Vagina (tissue), 2 donors: ENCODE measurements at places on chromosomes 1 and 21. TPM values are rescaled to one million over a fixed set of nuclear protein-coding genes. Genes with fewer than 3 reads are reported as not detected.

The ALPL gene
- 6.6 TPM for total RNA-seq

The CGN gene
- total RNA-seq: 13.0 TPM

The C1orf87 gene
- not detected for total RNA-seq

The TEDDM1 gene
- total RNA-seq: not detected

The OR2T29 gene
- total RNA-seq: not detected

The CALML6 gene
- 0.49 TPM for total RNA-seq

The SCYL3 gene
- total RNA-seq: 11.8 TPM

The RNF207 gene
- total RNA-seq: 19.4 TPM

The AMY1B gene
- not detected for total RNA-seq

The IVL gene
- total RNA-seq: 169 TPM

GRCh38 chr1:161082996-161083747 lies 6.2 kb downstream of the NECTIN4 start:
- no peaks in the 10 kb centered on the region for H3K4me1 ChIP-seq
- peak overlapping the region; percentile 77 for H3K27ac ChIP-seq
- no peak overlapping the region for H3K4me3 ChIP-seq
- no peaks in the 10 kb centered on the region for H3K27me3 ChIP-seq
- no peaks in the 10 kb centered on the region for H3K36me3 ChIP-seq

DNA sequence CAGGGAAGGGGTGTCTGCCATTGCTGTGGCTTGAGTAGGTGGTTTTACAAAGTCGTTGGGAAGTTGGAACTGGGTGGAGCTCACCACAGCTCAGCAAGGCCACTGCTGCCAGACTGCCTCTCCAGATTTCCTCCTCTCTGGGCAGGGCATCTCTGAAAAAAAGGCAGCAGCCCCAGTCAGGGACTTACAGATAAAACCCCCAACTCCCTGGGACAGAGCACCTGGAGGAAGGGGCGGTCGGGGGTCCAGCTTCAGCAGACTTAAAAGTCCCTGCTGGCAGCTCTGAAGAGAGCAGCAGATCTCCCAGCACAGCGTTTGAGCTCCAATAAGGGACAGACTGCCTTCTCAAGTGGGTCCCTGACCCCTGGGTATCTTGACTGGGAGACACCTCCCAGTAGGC lies 124.2 kb downstream of the LHX8 start:
- no peak for DNase-seq
- H3K36me3 ChIP-seq: no peaks in the 10 kb centered on the region

- no peaks in the 10 kb centered on the region for H3K27me3 ChIP-seq
- H3K4me1 ChIP-seq: peaks cover 28% of the 10 kb centered on the region
- DNase-seq: no peak
- no peak overlapping the region for H3K27ac ChIP-seq
- H3K36me3 ChIP-seq: no peaks in the 10 kb centered on the region
Measured at GRCh38 chr1:51299981-51300670, 30.2 kb downstream of the TTC39A start.

GRCh38 chr1:110047463-110047862 lies 13.0 kb downstream of the STRIP1 start:
- no peak overlapping the region for H3K27ac ChIP-seq
- no peaks in the 10 kb centered on the region for H3K4me1 ChIP-seq
- no peaks in the 10 kb centered on the region for H3K36me3 ChIP-seq

- no peak overlapping the region for H3K27ac ChIP-seq
- no peaks in the 10 kb centered on the region for H3K36me3 ChIP-seq
- DNase-seq: no peak
- H3K4me1 ChIP-seq: no peaks in the 10 kb centered on the region
Measured at GRCh38 chr1:170806961-170807360, 128.4 kb upstream of the MROH9 start.

- no peaks in the 10 kb centered on the region for H3K27me3 ChIP-seq
- no peaks in the 10 kb centered on the region for H3K36me3 ChIP-seq
- DNase-seq: no peak
Measured at GRCh38 chr1:109781806-109782205, 18.1 kb upstream of the EPS8L3 start.

DNA sequence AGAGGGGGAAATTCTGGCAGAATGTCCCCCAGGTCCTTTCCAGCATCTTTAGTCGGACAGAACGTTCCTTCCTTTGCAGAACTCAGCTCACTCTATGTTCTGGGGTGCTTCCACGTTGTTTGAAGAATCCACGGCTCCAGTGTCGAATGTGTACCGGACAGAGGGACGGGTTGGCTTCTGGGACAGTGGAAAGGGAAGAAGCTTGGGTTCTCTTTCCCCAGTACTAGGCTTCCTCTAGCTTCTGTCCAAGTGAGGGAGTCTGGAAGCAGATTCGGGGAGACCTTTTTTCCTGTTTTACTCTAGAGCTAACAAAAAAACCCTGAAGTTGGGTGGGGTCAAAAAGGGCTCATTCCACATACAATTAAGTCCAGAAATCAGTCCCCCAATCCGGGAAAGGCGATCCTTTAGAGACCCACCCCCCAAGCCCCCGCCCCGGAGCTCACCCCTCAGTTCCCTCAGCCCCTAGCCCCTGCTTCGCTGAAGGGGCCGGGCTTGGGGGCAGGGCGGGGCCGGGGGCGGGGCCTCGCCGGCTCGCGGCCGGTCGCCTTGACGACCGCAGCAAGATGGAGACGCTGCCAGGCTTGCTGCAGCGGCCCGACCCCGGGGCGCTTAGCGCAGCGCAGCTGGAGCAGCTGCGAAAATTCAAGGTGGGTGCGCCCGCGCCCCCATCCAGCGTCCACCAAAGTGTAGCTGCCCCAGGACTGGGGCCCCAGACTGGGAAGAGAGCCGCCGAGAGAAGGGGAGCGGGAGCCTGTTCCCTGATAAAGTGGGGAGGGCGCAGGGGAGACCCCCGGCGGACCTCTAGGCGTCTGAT lies at the start of gene RIIAD1:
TSS of gene RIIAD1 (plus strand) at position 549 of the 814 bp plus-strand sequence. CDS start at position 564, 15 bp downstream.
- H3K27ac ChIP-seq: peak within 1 kb of the TSS; percentile 58
- no peaks in the 10 kb centered on the region for H3K27me3 ChIP-seq
- H3K36me3 ChIP-seq: no peaks in the 10 kb centered on the region
- DNase-seq: no peak
- H3K4me3 ChIP-seq: peak within 1 kb of the TSS; percentile 54

DNA sequence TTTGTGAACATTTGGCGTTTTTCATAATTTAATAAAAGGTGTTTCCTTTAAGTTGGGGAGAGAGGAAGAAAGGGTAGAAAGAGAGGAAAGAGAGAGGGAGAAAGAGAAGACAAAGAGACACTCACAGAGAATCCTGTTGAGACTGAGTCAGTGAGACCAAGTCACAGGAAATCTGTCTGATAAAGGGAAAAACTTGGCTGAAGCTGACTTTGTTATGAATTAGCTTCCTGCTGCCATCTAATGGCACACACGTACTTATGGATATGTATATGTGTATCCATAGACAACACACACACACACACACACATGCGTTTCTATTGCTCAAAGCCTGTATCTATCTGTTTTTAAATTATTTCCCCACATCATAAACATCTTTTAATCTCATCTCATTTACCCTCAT lies 42.5 kb upstream of the DISC1 start:
- H3K4me3 ChIP-seq: no peak overlapping the region
- H3K4me1 ChIP-seq: no peaks in the 10 kb centered on the region
- H3K36me3 ChIP-seq: no peaks in the 10 kb centered on the region
- no peak for DNase-seq
- no peak overlapping the region for H3K27ac ChIP-seq

- no peak overlapping the region for H3K27ac ChIP-seq
- H3K4me3 ChIP-seq: no peak overlapping the region
- H3K36me3 ChIP-seq: no peaks in the 10 kb centered on the region
- no peaks in the 10 kb centered on the region for H3K4me1 ChIP-seq
- DNase-seq: no peak
Measured at GRCh38 chr21:15669247-15669646, 60.5 kb upstream of the USP25 start.

- H3K4me1 ChIP-seq: no peaks in the 10 kb centered on the region
- no peaks in the 10 kb centered on the region for H3K27me3 ChIP-seq
- DNase-seq: no peak
- no peak overlapping the region for H3K27ac ChIP-seq
- H3K36me3 ChIP-seq: no peaks in the 10 kb centered on the region
Measured at GRCh38 chr1:220991959-220992704, 112.9 kb downstream of the HLX start.

- no peak overlapping the region for H3K27ac ChIP-seq
- no peaks in the 10 kb centered on the region for H3K4me1 ChIP-seq
- no peak overlapping the region for H3K4me3 ChIP-seq
Measured at GRCh38 chr1:172870901-172871606, 179.7 kb downstream of the TNFSF18 start.

DNA sequence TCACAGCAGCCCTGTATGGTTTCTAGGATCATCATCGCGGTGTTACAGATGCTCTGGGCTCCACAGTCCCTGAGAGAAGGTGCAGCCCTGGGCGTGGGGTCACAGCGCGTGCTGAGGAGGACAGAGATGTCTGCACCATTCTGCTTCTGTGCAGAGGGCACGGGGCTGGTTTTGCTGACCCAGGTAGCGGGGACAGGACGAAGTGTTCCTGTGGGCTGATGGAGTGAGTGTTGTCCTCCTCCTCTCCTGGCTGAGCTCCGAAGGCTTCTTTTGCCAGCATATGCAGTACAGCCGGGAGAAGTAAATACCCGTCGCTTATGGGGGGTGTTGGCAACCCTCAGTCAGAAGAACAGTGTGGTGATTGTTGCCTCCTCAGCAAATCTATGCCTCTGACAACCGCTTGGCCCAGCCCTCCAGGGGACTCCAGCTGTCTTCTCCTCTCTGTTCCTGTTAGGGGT lies 101.5 kb downstream of the DDX20 start:
- H3K27me3 ChIP-seq: no peaks in the 10 kb centered on the region
- no peaks in the 10 kb centered on the region for H3K4me1 ChIP-seq
- DNase-seq: no peak
- H3K4me3 ChIP-seq: no peak overlapping the region

DNA sequence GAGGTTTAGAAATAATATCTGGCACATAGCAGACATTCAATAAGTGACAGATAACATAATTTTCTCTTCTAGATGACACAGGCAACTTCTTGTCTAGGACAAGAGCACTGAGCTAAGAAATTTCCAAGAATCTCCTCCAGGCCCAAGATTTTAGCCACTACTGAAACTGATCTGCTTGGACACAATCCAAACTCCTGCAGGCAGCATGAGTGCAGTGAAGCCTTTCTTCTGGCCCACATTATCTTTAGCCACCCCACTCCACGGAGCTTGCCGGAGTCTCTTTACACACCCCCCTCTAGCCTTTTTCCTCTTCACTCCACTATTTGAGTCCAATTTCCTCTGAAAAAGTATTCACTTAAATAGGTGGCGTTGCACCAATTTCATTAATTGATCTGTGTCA lies 142.9 kb upstream of the DUSP10 start:
- no peaks in the 10 kb centered on the region for H3K27me3 ChIP-seq
- H3K36me3 ChIP-seq: no peaks in the 10 kb centered on the region
- no peak overlapping the region for H3K4me3 ChIP-seq
- DNase-seq: no peak
- peaks cover 10% of the 10 kb centered on the region for H3K4me1 ChIP-seq

- H3K4me1 ChIP-seq: peaks cover 19% of the 10 kb centered on the region
- no peaks in the 10 kb centered on the region for H3K36me3 ChIP-seq
- H3K27ac ChIP-seq: no peak overlapping the region
Measured at GRCh38 chr1:109485001-109485400, 1.3 kb downstream of the ATXN7L2 start.

DNA sequence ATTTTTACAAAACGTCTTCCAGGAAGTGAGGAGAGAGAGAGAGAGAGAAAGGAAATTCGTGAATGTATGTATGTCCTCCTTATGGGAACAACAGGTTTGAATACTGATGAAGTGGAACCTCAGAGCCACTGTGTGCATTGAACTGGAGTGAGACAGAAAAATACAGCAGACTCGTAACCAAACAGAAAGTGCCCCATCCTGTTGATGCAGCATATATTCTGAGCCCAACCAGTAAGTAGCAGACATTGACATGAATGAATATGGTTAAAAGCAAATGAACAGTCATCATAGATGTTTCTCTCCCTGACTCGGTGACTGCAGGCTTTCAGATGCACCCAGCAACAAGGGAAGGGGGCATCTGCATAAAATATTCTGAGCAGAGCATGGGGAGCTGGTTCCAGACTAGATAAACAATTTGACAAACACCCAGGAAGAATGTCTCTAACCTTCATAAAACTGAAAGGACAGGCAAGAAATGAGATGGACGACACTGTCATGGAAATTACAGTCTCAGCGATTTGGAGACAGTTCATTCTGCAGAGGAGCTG lies 471.0 kb upstream of the PBX1 start:
- H3K27me3 ChIP-seq: no peaks in the 10 kb centered on the region
- H3K27ac ChIP-seq: no peak overlapping the region
- H3K36me3 ChIP-seq: no peaks in the 10 kb centered on the region
- no peak overlapping the region for H3K4me3 ChIP-seq

DNA sequence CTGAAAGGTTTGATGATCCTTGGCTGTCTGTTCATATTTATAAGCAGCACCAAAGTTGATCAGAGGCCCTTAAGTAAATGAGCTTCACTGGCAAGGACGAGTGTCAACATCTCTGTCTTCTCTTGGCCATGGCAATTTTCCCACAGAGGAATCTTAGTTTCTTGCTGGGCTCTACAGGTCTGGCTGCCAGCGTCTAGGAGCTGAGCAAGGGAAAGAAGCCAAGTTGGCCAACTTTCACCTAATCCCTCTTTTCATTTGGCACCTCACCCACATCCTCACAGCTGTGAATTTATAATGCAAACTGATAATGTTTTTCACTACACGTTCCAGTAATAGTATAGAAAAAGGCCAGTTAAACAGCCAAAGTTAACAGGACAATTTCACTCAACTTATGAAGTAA lies 99.0 kb upstream of the LBR start:
- H3K36me3 ChIP-seq: no peaks in the 10 kb centered on the region
- H3K4me1 ChIP-seq: no peaks in the 10 kb centered on the region
- DNase-seq: no peak

DNA sequence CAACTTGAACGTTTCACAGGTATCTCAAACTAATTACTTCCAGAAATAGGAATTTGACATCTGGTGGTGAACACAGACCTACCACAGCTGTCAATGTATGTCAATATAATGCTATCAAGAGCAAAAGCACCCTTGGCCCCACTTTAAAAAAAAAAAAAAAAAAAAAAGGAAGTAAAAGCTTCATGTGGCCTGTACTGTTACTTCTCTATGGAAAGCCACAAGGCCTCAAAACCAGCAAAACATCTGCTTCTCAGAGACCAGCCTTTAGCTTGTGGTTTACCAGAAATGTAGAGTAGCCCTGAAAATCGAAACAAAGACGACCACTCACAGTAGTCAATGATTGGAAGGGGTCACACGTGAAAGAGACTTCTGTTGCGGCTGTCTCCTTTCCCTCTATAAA lies 109.6 kb downstream of the SLC45A1 start:
- H3K27ac ChIP-seq: no peak overlapping the region
- H3K4me1 ChIP-seq: peaks cover 28% of the 10 kb centered on the region
- H3K27me3 ChIP-seq: no peaks in the 10 kb centered on the region
- no peak for DNase-seq
- no peaks in the 10 kb centered on the region for H3K36me3 ChIP-seq

DNA sequence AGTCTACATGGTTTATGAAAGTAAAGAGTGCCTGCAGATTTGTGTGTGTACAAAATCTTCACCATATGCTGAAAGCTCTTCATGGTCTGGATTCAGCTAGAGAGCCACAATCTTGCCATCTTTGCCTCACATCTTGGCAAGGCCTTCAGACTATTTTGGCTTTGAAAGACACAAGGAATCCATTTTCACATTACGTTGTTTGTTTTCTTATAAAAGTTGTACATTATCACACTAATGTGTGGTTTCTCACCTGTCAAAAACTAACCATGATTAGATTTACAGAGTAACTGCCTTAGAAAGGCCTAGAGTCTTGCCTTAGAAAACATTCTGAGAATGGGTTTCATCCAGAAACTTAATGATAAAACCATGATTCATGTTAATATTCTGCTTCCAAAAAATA lies 494.6 kb downstream of the NEGR1 start:
- no peaks in the 10 kb centered on the region for H3K36me3 ChIP-seq
- H3K27ac ChIP-seq: no peak overlapping the region
- peaks cover 5% of the 10 kb centered on the region for H3K4me1 ChIP-seq
- DNase-seq: no peak
- no peaks in the 10 kb centered on the region for H3K27me3 ChIP-seq
